ENCODE measurements at places on chromosomes 6 and 20.

DNA sequence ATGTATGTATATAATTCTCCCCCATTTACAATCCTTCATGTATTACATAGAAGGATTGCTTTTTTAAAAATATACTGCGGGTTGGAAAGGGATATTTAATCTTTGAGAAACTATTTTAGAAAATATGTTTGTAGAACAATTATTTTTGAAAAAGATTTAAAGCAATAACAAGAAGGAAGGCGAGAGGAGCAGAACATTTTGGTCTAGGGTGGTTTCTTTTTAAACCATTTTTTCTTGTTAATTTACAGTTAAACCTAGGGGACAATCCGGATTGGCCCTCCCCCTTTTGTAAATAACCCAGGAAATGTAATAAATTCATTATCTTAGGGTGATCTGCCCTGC, 3.6 kb downstream of the FOXC1 start:
- no peak for DNase-seq

DNA sequence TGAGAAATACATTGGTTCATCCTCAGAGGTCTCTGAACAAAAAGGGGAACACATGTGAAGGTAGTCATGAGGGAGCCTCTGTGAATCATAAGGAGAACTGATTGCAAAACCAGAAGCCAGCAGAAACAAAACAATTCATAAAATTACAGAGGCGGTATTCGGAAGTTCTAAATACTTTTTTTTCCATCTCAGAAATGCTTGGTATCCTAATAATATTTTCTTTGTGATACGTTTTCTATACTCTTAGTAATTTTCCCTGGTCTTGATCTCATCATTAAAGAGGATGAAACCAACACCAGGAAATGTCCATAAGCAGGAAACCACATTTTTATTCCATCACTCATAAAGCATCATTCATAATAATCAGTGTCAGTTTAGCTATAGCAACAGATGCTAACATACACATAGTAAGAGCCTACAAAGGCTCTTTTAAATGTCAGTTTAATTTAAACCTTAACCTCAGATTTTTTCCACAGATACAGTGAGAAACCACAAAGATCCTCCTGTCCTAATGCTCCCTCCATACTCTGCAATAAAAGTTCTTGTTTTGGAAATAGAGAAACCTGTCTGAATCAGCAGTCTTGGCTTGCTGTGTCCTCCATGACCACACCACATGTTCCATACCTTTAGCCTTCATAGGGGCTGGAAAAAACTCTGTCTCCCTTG, 29.2 kb downstream of the SGK1 start:
- no peak for DNase-seq

DNA sequence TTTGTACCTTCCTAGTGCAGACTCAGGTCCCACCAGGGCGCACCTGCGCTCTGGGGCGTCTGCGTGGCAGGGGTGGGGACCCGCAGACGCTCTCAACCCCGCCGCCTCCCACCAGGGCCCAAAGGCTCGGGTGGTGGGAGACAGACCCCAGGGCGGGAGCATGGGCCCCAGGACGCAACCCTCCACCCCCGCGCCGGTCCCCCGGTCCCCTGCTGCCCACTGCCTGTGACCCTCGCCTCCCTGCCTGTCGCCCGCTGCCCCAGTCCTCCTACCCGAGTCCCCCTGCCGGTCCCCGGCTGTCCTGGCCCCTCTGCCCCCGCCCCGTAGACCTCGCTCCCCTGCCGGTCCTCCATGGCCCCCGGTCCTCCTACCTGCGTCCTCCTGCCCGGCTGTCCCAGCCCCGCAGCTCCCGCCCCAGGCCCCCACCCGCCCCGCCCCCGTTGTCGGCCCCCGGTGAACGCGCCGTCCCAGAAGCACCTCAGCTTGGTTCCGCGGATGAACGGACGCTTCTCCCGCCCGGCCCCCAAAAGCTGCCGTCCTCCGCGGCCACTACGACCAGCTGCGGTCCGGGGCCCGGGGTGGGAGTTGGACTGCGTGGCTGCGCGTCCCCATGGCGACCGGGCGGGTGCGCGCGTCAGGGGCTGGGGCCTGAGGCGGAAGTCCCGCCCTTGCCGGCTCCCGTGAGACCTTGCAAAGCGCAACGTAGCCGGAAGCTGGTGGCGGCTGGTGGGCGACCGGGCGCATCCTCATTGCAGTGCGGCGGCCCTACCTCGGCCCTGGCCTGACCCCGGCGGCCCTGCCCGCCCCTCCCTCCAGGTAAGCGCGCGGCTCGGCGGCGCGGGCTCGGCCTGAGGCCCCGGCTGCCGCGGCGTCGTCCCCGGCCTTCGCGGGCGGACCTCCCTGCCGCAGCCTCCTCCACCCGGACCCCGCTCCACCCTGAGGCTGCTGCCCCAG, at the start of gene ARFGAP1:
Gene ARFGAP1 (plus strand): TSS at position 709 of the 954 bp plus-strand sequence. CDS start 2,768 bp downstream, outside the sequence.
- DNase-seq, result peak; percentile 94

DNA sequence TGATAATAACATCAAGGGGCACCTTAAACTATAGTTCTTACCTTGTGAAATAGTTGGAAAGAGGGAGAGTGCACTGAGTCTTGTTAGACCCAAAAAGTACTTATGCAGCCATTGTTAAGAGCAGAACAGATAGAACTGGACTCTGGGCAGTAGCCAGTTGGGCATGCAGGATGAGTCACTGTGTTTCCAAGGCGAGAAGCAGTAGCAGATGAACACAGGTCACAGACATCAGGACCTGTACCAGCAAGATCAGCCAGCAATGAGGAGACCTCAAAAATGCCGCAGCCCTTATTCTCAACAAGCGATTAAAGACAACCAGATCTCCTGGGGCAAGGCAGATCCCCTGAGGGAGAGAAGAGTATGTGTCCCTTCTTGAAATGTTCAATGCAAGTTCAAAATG, 79.0 kb downstream of the SAMD3 start:
- DNase-seq, result no peak

DNA sequence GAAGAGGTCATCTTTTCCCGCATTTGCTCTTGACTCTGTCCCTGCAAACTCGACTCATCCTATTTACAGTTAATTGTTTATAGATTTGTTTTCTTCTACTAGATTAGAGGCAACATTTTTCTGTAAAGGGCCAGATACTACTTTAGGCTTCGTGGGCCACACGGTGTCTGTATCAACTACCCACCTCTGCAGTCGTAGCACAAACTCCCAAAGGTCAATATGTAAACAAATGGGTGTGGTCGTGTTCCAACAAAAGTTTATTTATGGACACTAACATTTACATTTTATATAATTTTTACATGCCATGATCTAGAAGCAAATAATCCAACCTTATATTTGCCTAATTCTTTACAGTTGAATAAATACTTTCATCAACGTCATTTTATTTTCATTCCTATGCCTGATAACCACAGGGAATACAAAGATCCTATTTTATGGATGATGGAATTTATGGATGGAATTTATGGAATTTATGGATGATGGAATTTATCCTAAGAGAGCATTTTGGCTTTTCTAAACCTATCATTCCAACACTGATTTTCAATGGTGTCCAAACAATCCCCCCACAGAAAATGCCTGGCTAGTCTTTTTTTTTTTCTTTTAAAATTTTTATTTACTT, 232.8 kb downstream of the MYLK4 start:
- no peak for DNase-seq

DNA sequence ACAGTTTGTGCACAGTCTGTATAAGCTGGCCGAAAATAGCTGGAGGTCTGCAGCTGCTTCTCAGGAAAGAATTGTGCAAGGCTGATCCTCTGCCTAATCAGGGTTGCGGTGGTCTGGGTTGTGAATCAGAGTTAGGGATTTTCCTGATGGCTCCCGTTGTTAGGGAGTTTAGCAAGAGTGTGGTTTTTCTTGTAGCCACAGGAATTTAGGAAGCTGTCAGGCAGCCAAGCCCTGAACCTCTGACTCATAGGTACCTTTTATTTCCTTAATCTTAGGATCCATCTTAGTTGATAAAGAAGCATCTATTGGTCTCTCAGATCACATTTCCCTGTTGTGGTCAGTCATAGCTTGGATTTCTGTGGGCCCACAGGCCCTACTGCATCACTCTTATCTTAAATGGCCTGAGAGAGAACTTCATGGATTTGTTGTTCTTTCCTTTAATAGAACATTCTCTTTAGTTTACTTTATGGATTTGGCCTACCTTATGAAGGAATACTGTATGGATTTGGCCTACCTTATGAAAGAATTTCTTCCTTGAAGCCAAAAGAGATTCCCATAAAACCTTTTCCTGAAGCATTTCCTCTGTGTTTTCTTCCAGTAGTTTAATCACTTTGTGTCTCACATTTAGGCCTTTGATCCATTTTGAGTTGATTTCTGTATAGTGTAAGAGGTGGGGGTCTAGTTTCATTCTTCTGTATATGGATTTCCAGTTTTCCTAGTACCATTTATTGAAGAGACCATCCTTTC, 10.3 kb downstream of the KIF25 start:
- DNase-seq, result no peak

DNA sequence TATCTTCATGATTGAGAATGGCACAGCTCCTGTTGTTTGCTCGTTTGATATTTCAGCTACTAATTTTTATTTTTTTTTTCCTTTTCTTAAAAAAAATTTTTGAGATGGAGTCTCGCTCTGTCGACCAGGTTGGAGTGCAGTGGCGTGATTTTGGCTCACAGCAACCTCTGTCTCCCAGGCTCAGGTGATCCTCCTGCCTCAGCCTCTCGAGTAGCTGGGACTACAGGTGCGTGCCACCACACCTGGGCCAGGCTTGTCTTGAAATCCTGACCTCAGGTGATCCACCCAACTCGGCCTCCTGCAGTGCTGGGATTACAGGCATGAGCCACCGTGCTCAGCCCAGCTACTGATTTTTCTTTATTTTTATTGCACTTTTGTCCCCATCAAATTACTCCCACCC, 150.2 kb upstream of the SIM1 start:
- no peak for DNase-seq

- DNase-seq, result no peak
Measured at GRCh38 chr6:7215131-7215530, 97.9 kb downstream of the SSR1 start.

GRCh38 chr20:58028123-58028522, 200.3 kb downstream of the ANKRD60 start:
- peak; percentile 49 for DNase-seq

DNA sequence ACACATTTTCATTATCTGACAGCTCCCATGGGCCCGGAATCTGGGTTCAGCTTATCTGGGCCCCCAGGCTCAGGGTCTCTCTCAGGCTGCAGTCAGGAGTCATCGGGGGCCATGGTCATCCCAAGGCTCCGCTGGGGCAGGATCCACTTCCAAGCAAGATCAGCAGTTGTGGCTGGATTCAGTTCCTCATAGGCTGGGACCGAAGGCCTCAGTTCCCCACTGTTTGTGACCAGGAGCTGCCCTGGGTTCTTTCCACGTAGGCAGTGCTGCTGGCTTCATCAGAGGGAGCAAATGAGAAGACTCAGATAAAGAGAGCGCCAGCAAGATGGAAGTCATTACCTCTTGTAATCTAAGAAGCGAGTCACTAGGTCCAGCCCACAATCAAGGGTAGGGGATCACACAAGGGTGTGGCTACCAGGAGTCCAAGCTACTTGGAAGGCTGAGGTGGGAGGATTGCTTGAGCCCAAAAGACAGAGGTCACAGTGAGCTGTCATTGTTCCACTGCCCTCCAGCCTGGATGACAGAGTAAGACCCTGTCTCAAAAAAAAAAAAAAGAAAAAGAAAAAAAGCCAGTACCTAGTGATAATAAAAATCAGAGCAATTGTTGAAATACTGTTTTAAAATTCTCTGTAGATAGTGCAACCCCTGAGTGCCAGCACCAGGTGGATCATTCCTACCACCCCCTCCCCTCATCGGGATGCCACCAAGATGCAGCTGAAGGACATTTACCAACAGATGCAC, 162.7 kb downstream of the NFATC2 start:
- no peak for DNase-seq

GRCh38 chr6:53790886-53791285, 3.9 kb upstream of the LRRC1 start:
- no peak for DNase-seq

GRCh38 chr20:21508230-21509078, 5.4 kb downstream of the NKX2-2 start:
- DNase-seq, result no peak

DNA sequence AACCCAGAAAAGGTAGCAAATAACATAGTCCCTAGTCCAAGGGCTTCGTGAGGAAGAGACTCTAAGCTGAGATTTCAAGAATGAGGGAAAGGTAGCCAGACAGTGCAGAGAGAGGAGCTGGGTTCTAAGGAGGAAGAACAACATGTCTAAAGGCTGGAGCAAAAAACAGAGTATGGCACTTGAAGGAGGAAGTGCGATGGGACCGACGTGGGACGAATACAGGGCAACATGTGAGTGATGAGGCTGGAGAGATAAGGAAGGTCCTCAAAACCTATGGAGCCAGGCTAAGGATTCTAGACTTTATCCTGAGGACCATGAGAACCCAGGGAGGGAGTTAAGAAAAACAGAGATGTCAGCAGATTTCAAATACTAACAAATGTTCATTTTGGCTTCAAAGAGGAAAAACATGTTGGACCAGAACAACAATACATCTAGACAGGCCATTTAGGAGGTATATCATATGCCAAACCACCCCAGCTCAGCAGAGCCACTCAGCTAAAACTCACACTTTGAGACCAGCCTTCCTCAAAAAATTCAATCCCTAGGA, 17.5 kb downstream of the ATXN1 start:
- no peak for DNase-seq

DNA sequence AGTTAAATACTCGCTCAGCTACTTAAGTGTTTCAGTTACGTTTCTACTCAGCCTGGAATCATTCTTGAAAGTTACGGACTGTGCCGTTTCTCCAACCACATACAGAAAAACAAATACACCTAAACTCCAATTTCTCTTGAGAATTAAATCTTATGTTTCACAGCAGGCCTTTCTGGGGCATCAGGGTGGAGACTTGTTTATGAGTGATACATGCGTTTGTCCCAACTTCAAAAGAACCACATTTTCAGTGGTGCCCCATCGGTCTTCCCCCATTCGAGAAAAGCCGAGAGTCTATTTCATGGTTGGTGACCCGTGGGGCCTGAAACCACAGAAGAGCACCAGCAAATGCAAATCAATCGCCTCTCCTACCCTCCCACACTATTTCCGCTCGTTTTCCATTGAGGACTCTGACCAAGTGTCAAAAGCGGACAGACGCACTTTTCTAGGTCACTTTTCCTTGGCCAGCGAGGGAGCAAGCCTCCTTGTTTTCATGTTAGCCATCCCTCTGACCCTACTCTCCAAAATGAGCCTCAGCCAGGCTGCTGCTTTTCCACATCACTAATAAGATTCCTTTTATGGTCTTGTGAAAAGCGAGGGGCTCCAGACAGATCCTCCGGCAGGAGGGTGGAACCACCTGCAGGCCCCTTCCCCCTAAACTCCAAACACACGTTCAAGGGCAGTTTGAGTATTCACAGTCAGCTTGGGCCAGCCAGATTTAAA, 3.1 kb downstream of the JAG1 start:
- peak; percentile 84 for DNase-seq

Measured in NCI-H82 (cell line).